Upper lobe of right lung (tissue), 1 donor: ENCODE measurements at places on chromosomes 1 and 21. TPM values are rescaled to one million over a fixed set of nuclear protein-coding genes. Genes with fewer than 3 reads are reported as not detected.

OR1C1 gene
- not detected for total RNA-seq

MSH4 gene
- 0.96 TPM for total RNA-seq

ESPN gene
- total RNA-seq: 4.3 TPM

TUT4 gene
- 44.2 TPM for total RNA-seq

RC3H1 gene
- 36.5 TPM for total RNA-seq

ACADM gene
- total RNA-seq: 42.1 TPM

CHD5 gene
- total RNA-seq: 0.23 TPM

MYOM3 gene
- 0.69 TPM for total RNA-seq

DNA sequence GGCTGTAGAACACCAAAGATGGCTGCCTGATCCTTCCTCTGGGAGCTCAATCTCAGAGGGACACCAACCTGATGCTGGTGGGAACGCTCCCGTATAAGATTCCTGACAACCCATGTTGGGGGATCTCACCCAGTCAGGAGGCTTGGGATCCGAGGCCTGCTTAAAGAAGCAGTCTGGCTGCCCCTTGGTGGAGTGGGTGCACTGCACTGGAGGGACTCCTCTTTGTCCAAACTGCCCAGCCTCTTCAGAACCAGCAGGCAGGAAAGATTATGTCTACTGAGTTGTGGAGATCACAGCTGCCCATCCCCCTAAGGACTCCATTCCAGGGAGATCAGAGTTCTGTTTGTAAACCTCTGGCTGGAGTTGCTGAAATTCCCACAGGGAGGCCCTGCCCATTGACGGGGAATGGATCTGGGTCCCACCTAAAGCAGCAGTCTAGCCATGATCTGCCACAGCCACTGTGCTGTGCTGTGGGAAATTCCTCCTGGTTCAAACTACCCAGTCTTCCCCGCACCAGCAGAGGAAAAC, 23.0 kb downstream of the S100B start:
- no peak for DNase-seq

DNA sequence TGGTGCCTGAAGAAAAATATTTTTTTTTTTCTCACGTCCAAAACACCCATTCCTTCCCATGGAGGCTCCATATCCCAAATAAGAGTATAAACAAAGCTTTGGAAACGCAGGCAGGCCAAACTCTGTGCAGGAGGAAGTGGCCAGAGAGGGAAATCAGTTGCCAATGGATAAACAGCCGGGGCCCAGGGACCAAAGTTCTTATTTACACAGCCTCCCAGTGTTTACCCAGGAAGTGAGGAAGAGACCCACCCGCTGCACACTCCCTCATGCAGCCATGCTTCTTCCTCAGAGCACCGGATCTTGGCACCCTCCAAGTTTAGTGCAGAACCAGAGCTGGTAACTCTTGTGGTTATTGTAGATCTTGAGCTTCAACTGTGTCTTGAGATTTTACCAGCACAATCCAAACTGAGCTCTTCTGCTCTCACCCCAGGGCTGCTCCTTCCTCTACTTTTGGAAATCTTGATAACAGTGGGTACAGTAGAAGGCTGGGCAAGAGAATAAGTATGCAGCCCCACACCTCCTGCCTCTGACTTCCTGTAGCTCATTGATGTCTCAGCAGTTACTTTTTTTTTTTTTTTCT, 14.2 kb downstream of the MARCKSL1 start:
- no peak for DNase-seq

- no peak for DNase-seq
Observed at GRCh38 chr1:219537223-219537631, 75.7 kb downstream of the ZC3H11B start.

- DNase-seq: no peak
Observed at GRCh38 chr1:90826024-90826423, 108.9 kb upstream of the BARHL2 start.

DNA sequence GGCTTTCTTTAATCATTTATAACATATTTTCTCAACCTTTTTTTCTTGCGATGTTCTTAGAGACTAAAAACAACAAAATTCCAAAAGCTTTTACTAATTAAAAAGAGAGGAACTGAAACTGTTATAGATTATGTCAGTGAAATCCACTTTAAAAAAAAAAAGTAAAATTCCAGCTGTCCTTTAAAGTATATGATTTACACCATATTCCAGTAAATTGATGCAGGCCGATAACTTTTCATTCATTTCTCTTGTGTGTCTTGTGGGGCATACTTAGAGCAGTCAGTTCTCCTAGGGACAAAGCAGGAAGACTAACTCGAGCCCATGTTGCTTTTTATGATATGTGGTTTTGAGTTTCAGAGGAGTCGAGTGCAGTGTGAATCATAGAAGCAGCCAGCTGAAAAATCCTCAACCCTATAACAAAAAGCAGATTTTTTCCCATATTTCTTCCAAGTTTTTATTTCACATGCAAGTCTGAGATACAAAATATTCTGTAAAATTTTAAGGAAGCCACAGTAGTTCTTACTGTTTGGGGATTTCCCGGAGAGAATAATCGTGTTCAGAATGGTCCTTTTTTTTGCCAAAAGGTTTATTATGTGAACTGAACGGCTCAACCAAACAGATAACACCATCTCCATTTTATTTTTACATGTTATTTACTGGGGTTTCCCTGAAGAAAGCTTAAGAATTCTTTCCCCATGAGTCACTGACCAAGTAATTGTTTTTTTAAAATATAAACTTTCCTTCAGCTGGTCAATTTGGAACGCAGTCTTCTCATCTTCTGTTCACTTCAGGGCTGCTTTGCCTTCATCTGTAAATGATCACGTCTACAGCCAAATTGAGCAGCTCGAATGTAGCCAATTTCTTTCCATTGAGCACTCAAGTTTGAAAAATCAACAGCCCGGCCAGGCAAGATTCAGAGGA, 77.0 kb upstream of the C1orf105 start:
- DNase-seq: no peak

DNA sequence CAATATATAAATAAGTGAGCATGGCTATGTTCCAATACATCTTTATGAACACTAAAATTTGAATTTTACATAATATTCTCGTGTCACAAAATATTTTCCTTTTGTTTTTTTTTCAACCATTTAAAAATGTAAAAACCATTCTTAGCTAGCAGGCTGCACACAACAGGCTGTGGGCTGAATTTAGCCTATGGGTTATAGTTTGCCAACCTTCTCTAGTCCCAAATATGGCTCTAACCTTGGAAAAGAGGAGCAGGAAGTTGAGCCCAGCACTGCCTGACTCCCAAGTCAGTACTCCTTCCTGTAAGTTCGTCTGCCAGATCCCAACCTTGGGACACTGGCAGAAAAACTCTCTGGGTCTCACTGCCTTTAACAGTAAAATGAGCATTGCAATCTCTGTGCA, 13.4 kb downstream of the C1QB start:
- DNase-seq: no peak

GRCh38 chr1:923131-923990, at the start of gene SAMD11:
Gene SAMD11 (plus strand): TSS chr1:923923. CDS start chr1:924432, 509 bp downstream.
- DNase-seq: peak; percentile 90

DNA sequence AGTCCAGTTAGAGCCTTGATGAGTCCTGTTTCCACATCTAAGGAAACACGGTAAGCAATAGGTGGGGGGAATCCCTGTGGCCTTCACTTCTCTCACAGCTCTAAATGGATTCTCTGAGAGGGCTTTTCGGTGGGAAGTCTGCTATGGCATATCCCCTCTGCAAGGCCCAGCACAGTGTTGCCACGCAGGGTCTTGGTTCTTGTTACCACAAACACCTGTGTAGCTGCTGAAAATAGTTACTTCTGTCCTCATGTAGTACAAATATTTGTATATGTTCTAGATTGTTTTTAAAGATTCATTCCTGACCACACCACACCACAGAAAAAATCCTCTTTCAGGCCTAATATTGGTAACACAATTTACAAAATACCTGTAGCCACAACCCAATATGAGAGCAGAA, 5.6 kb downstream of the ACTA1 start:
- DNase-seq: no peak

DNA sequence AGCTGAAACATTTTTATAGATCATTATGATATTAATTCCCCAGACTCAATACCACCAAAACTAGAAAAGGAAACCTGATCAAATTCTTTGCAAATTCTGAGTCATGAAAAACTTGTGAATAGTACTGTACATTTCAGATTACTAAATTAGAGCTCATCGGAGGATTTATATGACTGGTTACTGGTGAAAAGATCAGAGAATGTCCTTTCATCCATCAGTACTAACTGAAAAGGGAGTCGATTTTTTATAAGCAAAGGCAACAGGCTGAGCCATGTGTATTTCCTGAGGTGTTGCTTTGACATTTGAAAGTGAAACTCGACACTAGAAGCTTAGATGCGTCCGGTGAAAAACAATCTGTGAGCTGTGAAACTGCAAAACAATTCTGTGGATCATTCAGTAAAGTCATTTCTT, 155.7 kb downstream of the TNFSF18 start:
- no peak for DNase-seq

DNA sequence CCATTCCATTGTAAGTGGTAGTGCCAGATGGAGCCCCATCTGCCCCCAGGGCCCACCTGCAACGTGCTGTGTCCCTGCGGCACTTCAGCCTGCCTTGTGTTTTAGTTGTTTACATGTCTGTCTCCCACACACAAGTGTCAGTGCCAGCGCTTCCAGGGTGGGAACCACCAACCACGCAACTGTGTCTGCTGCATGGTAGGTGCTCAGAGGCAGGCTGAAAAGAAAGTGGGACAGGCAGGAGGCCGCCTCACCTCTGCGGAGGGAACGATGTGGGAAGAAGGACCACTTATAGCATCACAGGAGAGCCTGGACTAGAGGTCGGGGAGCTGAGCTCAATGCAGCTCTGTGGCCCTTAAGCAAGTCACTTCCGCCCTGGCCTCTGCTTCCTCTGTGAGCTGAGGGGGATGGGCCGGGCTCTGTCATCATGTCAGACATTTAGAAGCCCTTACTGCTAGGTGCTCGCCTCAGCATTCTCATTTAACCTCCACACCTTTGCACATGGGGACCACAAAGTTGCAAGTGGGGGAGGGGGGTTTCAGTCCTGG, 17.9 kb downstream of the SLC9A1 start:
- DNase-seq: peak; percentile 86

- no peak for DNase-seq
Observed at GRCh38 chr1:103250441-103250861, 142.1 kb upstream of the COL11A1 start.

GRCh38 chr1:221334062-221334461, 407.8 kb downstream of the DUSP10 start:
- no peak for DNase-seq
